G401 (cell line): ENCODE measurements at places on chromosomes 6 and 20. TPM values are rescaled to one million over a fixed set of nuclear protein-coding genes. Genes with fewer than 3 reads are reported as not detected.

The OR10C1 gene
- total RNA-seq = not detected in 2 replicates

The SLC13A3 gene
- total RNA-seq = not detected in 2 replicates

The COL21A1 gene
- not detected in 2 replicates for total RNA-seq

The SLC22A23 gene
- total RNA-seq = 0.12 and 0.20 TPM in 2 replicates

The HSPA12B gene
- total RNA-seq = not detected in 2 replicates

The NFKBIE gene
- 27.7 and 58.6 TPM in 2 replicates for total RNA-seq

The SMLR1 gene
- not detected in 2 replicates for total RNA-seq

The LYRM2 gene
- 17.0 and 19.9 TPM in 2 replicates for total RNA-seq

The ZNF831 gene
- not detected in 2 replicates for total RNA-seq

The TRIM40 gene
- not detected in 2 replicates for total RNA-seq

The CAGE1 gene
- 0.47 TPM in 1 of 2 replicates, not detected in the other for total RNA-seq

The RHAG gene
- total RNA-seq = not detected in 2 replicates

The GSTA1 gene
- total RNA-seq = not detected in 2 replicates

The GTSF1L gene
- not detected in 2 replicates for total RNA-seq

The ZNF76 gene
- 18.6 and 26.0 TPM in 2 replicates for total RNA-seq

The FAXC gene
- total RNA-seq = 0.71 and 2.3 TPM in 2 replicates

The PNPLA1 gene
- total RNA-seq = not detected in 2 replicates

The TRIM26 gene
- total RNA-seq = 41.7 and 61.2 TPM in 2 replicates

The SCRT2 gene
- not detected in 2 replicates for total RNA-seq

The VEGFA gene
- total RNA-seq = 20.4 and 32.7 TPM in 2 replicates

The NTSR1 gene
- not detected in 2 replicates for total RNA-seq

The REPS1 gene
- total RNA-seq = 38.8 and 46.0 TPM in 2 replicates

The PRND gene
- not detected in 2 replicates for total RNA-seq

The FOXP4 gene
- total RNA-seq = 2.3 and 2.6 TPM in 2 replicates
